RPMI8226 (cell line): ENCODE measurements at places on chromosomes 7 and 10.

DNA sequence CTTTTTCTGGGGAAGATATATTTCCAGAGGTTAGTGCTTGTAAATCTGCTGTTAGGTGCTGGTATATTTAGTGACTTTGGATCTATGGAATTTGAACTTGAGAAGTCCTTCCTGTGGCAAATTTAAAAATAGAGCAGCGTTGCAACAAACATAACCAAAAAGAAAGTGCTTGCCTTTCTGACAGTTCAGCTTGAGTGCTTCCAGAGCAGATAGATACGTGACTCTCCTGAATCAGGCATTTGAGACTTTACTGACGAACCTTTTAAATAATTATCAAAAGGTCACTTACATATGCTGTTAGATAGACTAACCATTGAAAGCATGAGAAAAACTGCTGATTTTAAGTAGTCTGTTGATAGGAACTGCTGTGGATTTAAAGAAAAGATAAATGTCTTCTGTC lies 387.5 kb upstream of the LRRTM3 start:
- DNase-seq: no peak

- no peak for DNase-seq
Measured at GRCh38 chr10:113823389-113823788, 30.5 kb downstream of the DCLRE1A start.

- DNase-seq: no peak
Measured at GRCh38 chr10:77832238-77832637, 94.3 kb downstream of the DLG5 start.

GRCh38 chr7:44894888-44895580 lies 9.7 kb upstream of the PURB start:
- DNase-seq: no peak

GRCh38 chr7:159038066-159038465 lies 106.6 kb downstream of the VIPR2 start:
- no peak for DNase-seq

DNA sequence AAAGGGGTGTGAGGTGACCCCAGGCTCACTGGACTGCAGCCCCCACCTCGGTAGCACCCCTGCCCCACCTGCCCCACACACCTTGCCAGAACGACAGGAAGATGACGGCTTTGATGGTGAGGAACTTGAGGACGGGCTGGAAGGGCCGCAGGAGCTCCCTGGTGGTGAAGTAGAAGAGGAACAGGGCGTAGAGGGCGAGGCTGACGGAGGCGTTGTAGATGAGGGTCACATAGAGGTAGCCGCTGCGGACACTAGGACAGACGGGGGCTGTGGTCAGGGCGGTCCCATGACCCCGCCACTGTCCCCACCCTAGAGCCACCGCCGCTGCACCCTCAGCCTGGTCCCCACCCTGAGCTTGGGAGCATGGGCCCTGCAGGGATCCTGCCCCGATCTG lies 7.6 kb downstream of the TMEM184A start:
- DNase-seq: peak; percentile 95

DNA sequence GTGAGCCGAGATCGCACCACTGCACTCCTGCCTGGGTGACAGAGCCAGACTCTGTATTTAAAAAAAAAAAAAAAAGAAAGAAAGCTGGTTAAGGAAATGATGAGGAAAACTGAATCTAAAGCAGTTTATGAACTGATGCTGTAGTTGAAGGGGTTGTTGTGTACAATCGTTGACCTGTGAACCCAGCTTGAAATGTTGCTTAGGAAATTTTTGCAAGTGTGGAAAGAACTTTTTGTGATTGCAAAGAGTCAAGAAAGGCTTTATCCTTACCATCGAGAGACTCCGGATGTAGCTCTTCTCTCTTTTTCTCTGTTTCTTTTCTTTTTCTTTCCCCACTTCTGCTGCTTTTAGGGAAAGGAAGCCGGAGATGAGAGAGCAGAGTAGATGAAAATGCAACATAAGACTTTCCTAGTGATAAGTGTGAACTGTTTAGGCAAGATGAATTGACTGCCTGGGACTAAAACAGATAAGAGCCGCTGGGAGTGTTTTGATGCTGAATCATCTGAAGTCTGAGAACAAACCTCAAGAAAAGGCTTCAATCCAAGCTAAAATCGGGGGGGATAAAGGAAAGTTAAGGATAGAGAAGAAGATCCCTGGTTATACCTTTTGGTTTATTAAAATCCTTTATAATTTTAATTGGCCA lies 69.0 kb downstream of the TAF3 start:
- no peak for DNase-seq
